ENCODE measurements at places on chromosomes 5 and 9. TPM values are rescaled to one million over a fixed set of nuclear protein-coding genes. Genes with fewer than 3 reads are reported as not detected.

DNA sequence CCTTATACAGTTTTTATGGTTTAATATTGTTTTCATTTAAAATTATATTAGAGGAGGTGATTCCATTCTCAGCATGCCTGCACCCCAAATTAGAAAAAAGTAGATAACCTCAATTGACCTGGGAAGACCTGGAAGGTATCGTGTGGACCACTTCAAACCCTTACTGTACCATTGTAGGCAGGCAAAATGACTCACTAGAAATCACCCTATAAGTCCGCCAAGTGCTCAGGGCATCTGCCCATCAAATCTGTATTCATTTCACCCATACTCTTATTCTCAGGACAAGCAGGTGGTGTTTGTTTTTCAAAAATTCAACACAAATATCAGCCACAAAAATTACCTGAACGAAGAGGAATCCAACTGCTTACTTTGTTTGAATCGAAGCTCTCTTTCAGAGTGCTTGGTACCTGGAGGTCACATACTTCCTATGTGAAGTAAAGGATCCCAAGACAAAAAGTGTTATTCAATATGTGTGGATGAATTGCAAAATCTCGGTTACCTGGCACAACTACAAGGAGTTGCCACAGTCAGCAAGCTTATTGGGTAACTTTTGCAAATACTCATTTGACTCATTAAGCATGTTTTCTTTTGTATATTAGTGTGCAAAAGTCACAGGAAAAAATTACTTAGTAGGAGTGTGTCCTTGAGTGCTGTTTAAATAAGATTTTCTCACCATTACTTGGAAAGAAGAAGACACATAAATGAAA lies 216.2 kb downstream of the ENC1 start:
- DNase-seq, result peak; percentile 27

DNA sequence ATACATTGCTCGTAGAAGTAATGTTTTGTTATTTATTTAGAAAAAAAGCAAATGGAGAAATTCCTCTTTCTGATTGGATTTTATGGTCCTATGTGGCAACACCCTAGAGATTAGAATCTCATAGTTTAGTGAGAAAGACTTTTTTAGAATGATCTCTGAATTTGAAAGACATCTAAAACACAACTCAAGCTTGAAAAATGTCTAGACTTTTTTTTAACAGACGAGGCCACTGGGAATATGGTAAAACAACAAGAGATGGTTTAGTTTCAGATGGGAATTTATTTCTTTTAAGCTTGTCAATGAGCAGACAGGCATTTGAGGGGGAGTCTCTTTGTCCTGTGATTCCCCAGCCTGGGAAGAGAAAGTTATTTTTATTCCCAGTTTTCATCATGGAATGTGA lies 122.1 kb downstream of the NTRK2 start:
- DNase-seq, result no peak

GRCh38 chr5:177314376-177315342 lies 3.0 kb upstream of the MXD3 start:
- DNase-seq, result no peak

GLRA1 gene
- total RNA-seq, result not detected

- peak; percentile 91 for DNase-seq
These were observed 24.7 kb upstream of the IFNE start for GRCh38 chr9:21506626-21507482.

GRCh38 chr9:136856541-136857141 lies 4.5 kb downstream of the MAMDC4 start:
- DNase-seq, result no peak

- DNase-seq, result peak; percentile 49
These were observed 298.3 kb upstream of the EFNA5 start for GRCh38 chr5:107968998-107969397.

GLDC gene
- 8.9 TPM for total RNA-seq

GRCh38 chr9:18490641-18491370 lies 16.9 kb downstream of the ADAMTSL1 start:
- DNase-seq, result peak; percentile 100

DNA sequence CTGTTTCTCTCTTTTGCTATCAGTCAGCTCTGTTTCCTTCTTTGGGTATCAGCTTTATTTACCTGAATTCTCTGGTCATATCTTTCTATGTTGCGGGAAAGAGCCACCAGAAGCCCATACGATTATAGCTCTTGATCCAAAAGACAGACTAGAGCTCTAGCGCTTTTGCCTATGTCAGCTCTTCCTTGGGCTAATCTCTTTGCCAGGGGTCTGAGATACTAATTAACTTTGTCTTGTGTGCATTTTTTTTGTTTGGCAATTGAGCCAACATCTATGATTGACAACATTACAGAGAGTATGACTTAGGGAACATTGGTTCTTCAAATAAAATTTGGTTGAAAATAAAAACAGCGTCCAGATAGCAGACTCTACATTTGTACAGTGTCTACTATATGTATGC lies 603.0 kb downstream of the KCTD16 start:
- no peak for DNase-seq

CTSV gene
- 36.3 TPM for total RNA-seq

NOP16 gene
- 46.3 TPM for total RNA-seq

DNA sequence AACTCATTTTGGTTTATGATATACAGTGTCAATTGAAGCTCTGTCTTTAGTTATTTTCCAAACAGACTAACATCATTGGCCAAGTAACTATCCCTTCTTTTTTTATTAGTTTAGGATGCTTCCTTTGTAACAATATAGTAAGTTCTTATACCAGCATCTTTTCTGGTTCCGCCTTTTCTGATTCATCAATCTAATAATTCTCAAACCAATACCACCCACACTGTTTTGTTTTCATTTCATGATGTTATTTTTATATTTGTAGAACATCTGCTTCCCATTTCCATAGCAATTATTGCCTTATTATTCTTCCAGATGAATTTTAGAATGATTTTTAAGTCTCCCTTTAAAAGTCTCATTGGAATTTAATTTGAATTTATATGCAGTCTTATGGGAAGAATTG lies 218.1 kb downstream of the RFK start:
- no peak for DNase-seq

DNA sequence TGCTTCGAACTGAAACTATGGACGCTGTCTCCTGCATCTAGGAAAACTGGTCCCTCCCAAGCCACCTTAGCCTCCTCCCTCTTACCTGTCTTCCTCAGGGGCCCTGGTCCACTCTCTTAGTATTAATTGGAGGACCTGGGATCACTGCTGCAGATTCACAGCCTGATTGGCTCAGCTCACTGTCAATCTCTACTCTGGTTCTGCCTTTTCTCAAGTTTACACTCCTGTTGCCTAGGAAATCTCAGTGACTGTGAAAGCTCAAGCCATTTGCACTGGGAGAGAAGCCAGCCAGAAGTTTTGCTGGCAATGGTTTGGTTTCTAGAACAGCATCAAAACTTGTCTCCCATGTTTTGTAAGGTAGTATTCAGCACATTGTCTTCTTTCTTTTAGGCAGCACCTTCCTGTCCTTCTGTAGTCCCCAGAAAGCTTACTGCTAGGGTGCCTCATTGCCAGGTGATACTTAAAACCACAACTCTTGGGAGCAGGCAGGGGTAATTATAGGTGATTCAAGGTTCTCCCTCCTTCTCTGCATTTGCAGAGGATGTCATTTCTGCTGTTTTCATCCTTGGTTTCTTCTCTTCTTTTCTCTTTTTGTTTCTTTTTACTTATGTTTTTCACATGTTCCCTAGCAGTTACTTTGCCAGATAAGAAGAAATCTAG lies at the start of gene CAPSL:
CAPSL (minus strand) TSS at position 55 of the 660 bp plus-strand sequence. CDS start 17,502 bp downstream, outside the sequence.
- peak; percentile 68 for DNase-seq

DNA sequence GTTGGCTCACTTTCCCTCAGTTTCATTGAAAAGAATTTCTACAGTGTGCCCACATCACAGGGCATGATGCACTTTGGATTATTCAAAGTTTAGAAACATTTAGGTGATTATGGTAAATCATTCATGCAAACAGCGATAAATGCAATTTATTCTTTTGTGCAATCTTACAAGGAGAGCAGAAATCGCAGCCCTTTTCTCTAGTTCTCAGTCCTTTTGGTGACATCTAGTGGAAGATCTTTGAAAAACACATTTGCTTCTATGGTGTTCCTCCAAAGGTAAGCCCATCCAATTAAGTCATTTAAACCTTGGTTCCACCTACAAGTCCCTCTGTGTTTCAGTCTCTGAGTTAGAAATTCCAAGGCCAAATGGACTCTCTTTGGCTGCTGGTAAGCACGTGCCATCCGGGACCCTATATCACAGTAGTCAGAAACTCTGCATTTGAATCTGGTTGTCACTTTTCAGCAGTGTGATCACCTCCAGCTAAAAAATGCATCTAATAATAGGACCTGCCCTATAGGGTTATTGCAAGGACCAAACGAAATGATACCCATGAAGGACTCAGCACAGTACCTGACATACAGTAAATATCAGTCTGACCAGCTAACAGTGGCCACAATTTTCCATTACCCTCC lies 66.4 kb downstream of the MACROH2A1 start:
- peak; percentile 51 for DNase-seq

GRCh38 chr9:115437418-115437817 lies 319.5 kb upstream of the TNC start:
- no peak for DNase-seq

CYFIP2 gene
- 96.8 TPM for total RNA-seq

PCDHGA4 gene
- 0.50 TPM for total RNA-seq

GRCh38 chr9:121206516-121207370 lies 5.1 kb upstream of the RAB14 start:
- peak; percentile 55 for DNase-seq

SPINK7 gene
- total RNA-seq, result not detected
